Right renal pelvis (tissue), 4 donors: ENCODE measurements at places on chromosomes 2 and 18.

- no peak for DNase-seq
Observed at GRCh38 chr2:158395166-158395565, 61.4 kb downstream of the CCDC148 start.

- no peak for DNase-seq
Observed at GRCh38 chr18:25231327-25231691, 120.7 kb downstream of the ZNF521 start.

DNA sequence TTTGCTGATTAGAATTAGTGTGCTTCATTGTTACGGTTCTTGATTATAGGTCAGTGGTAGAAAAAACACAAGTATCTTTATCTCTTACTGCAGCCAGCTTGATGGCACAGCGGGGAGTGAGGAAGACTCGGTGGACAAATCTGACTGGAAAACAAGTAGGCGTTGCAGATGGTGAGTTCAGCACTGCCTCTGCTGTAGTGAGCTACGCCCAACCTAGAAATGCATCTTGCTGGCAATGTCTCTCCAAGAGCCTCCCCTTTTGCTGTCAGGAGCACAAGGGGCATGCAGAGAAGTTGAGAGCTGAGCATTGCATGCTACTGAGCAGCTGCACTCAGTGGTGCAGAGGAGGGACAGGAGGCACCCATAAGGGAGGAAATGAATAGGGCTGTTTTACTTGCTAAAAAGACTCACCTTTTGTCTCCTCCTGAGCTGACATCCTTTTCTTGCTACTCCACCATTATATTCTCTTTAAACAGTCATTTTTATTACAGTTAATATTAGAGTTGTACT lies 977.3 kb upstream of the ACVR2A start:
- no peak for DNase-seq

DNA sequence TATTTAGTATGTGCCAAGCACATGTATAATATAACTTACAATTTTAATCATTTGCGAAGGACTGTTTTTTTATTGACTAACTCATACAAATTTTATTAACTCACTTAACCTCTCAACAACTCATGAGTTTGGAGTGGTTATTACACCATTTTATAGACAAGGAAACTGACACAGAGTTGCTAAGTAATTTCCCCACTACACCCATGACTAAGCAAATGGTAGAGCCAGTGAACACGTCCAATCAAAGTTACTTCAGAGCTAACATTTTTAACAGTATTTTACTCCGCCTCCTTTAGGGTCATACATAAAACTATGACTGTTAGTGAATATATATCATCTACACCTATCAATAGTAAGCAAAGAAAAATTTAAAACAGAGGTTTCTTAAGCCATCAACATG lies 556.7 kb upstream of the FSIP2 start:
- no peak for DNase-seq

DNA sequence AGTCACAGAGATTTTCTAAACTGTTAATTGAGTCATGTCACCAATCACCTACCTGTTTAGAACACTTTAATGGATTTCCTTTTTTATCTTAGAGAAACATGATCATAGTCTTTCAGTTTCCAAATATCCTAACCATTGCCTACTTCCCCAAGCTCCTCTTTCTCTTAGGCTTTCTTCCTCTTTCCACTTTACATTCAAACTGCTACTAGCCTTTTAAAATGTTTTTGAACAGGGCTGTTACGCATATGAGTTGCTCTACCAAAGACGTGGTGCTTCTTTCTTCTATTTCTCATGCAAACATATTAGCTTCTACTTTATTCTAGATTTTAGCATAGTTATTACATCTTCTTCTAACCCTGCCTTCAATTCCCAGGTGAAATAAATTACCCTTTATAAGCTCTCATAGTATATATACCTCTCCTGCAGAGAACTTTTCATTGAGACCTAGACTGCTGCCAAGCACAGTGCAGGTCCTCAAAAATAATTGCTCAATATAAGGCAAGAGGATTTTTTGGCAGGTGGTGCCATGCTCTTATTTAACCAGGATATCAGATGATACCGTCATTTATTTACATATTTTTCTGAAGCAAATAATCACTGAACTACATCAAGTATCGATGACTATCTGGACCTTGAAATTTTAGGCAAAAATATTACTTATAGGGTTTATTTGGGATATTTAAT lies 937.1 kb downstream of the TSN start:
- DNase-seq = no peak

GRCh38 chr2:38474715-38475566 lies 97.9 kb upstream of the ATL2 start:
- no peak for DNase-seq

- DNase-seq = no peak
Observed at GRCh38 chr18:36212301-36213171, 25.2 kb downstream of the MOCOS start.

GRCh38 chr2:96102596-96103186 lies 13.7 kb downstream of the ADRA2B start:
- DNase-seq = no peak

GRCh38 chr2:63425606-63426005 lies 162.7 kb downstream of the WDPCP start:
- no peak for DNase-seq

DNA sequence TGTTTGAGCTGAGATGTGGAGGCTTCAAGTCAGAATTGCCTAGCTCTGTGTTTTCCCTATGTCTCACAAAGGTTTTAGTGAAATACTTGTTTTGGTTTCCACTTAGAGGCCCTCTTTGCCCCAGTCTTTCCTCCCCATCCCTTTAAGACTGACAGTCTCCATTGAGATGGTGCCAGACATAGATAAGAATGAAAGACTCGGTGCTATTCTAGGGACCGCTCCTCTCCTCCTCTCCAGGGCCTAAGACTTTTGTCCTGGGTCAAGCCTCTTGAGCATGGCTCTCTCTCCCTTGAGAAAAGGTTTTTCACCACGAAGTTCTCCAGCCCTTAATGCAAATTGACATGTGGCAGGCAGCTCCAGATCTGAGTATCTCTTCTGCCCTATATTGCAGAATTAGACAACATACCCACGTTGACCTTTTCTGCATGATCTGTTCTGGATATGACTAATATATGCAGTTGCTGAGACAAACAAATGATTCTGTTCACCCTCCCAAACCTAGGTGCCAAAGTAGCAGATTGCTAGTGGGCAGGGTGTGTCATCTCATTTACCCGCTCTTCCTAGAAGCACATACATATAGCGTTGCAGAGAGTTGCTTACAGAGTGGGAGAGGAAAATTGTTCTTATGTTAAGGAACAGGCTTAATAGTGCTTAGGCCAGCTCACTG lies 47.5 kb upstream of the ACSL3 start:
- no peak for DNase-seq

DNA sequence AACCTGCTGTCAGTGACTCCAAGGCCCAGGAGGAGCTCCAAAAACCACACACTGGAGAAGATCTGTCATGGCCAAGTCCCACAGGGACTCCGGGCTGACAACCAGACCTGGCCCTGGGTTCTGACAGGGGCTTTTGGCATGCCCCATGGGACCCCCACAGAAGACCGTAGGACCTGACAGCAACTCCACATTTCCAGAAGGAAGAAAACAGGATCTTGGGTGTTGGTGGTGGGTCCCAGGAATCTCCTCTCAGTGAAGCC lies 275.9 kb upstream of the HS6ST1 start:
- DNase-seq = no peak

- no peak for DNase-seq
Observed at GRCh38 chr2:46229134-46230063, 67.8 kb upstream of the EPAS1 start.

DNA sequence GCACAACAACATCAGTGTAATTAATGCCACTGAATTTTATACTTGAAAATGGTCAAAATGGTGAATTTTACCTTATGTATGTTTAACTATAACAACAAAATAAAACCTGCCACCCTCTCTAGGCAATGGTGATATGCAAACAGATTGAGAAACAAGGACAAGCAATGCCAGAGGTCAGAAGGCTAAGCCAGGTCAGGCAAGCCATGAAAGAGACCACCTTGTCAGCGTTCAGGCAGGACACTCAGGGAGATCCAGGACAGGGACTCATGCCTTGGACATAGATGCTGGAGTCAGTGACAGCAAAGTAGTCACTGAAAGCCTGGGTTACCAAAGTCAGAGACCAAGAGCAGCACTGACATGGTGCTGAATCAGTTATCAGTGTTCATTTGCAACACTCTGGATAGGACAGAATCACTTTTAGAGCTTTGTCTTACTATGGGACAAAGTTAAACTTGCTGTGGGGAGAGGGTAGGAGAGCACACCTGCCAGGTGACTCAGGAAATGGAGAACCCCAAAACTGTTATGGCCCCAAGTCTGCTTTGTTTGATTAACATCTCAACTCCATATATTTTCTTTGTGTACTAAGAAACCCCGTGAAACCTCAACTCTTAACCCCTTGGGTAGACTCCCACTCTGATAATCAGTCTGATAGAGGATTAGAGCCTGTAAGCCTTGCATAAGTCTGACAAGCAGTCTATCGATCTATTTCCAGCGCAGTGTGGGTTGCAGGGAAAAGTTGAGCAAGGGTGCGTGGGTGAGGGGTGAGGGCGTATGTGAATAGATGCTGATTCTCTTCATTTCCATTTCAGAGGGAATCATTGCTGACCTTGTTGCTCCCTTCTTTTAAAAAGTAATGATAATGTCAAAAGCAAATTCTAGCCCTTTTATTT lies 48.7 kb upstream of the ZNF385B start:
- DNase-seq = no peak

DNA sequence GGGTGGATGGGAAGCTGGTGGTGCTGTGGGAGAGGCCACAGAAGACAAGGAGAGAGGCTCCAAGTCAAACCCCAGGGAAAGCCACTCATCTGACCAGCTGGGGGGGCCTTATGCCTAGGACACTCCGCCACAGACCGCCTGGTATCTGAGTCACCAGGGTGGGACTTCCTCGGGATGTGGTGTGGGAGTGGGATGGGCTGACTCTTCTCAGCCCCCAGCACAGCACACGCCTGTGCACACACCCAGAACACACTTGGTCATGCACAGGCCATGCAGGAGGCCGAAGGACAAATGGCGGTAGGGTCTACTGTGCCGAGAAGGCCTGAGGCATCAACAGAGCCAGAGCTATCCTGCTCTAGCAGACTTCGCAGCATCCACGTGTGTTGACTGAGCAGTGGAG lies 136.4 kb downstream of the INHBB start:
- no peak for DNase-seq

DNA sequence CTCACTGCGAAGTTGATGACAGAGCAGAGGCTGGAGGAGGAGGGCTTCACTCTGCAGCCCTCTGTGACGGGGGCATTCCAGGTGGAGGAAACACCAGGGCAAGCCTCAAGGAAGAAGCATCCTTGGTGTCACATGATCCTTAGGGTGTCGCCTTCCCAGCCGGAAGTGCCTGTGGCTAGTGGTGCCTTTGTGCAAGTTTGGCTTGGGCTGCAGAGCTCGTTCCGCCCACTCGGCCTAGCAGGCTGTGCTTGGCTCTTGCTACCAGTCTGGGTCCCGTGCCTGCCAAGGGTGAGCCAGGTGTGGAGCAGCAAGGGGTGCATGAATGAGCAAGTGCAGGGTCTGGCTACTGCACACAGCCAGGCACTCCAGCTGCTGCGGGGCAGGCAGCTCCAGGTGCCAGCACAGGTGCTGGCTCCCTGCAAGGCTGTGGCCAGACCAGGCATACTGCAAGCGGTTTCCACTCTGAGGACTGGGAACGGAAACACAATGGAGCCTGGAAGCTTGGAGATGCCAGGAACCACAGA lies 325.3 kb upstream of the SMIM21 start:
- DNase-seq = no peak

DNA sequence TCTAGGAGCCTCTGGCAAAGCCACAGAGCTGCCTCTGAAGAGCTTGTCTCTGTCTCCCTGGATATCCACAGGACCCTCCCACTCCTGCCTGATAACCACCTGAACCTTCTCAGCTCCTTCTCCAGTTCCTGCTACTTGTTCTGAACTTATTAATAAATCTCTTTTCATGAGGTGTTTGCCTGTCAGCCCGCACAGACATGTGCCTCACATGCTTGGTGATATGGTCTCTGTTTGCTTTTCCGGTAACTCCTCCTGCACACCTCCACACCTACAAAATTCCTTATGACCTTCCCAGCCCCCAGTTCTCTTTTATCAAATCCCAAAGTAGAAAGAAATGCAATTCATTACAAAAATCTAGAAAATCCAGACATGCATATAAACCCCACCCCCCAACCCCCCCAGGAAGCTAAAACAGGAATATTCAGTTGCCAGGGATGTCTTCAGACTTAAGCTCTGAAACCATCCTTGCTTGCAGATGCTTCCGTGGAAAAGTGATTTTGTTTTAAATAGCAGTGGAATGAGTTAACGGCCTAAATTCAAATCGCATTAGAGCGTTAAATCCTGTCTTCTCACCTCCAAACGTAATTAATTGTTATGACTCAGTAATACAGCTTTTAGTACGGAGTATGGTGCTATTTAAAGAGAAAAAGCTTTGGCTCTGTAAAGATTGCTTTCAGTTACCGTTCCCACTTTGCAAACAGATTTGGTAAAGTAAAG lies 2.1 kb upstream of the PID1 start:
- DNase-seq = no peak

DNA sequence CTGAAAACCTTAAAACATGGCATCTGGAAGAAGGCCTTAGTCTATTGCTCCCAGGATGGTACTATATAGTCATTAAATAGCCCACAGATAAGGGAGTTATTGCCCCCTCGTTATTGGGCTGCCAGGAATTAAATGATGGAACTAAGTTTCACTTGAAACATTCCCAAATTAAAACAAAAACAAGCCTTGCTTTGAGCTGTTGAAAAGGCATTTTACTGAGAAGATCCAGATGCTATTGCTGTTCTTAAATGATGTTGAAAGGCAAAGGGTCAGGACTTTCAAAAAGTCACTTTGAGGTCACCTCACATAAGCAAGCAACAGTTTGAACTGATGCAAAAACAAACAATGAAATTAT lies 2.0 kb upstream of the AMMECR1L start:
- peak; percentile 38 for DNase-seq

GRCh38 chr2:144596073-144596871 lies 76.4 kb upstream of the ZEB2 start:
- DNase-seq = no peak

DNA sequence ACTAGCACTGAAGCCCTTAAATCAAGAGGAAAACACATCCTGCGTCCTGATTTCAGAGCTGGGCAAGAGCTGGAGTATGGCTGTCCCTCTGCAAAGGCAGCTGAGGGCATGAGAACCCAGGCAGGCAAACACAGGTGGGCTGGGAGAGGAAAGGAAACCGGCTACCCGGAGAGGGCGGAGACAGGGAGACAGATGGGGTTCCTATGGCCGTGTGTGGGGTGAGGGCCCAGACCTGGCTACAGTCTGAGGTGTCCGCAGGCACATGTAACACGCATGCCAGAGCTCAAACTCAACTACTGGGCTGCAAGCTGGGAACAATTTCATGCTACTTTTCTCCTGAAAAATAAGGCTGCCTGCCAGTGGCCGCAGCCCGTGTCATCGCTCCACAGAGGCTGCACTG lies 2.7 kb downstream of the COPS9 start:
- no peak for DNase-seq

DNA sequence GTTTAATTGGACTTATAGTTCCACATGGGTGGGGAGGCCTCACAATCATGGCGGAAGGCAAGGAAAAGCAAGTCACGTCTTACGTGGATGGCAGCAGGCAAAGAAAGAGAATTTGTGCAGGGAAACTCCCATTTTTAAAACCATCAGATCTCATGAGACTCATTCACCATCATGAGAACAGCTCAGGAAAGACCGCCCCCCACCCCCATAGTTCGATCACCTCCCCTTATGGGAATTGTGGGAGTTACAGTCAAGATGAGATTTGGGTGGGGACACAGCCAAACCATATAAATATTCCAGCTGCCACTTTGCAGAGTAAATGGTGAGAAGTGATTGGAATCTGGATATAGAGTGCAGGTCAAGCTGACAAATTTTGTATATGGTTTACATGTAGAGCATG lies 187.4 kb downstream of the ARL4C start:
- no peak for DNase-seq

GRCh38 chr2:60353406-60353800 lies 200.1 kb downstream of the BCL11A start:
- peak; percentile 16 for DNase-seq

- DNase-seq = no peak
Observed at GRCh38 chr18:12768625-12769024, 65.8 kb downstream of the PSMG2 start.
